ENCODE measurements at places on chromosomes 4 and X.

GRCh38 chrX:49077941-49078340 lies 1.7 kb downstream of the WDR45 start:
- no peak for DNase-seq

DNA sequence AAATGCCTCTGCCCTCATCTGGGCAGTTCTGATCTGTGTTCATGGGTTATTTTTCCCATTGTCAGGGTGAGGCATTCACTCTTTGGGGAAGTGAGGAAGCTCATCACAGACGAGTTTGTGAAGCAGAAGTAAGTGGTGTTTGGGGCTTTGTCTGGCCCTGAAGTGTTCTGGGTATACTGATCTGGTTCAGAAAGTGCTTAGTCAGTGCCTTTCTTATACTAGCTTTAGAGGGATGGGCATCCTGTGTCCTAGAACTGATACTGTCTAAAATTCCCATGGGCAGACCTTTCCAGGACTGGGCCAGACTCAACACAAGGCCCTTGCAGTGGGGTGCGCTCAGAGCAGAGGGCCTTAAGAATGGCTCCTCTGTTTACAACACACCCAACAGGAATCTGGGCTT lies 6.4 kb downstream of the TRO start:
- DNase-seq: no peak

DNA sequence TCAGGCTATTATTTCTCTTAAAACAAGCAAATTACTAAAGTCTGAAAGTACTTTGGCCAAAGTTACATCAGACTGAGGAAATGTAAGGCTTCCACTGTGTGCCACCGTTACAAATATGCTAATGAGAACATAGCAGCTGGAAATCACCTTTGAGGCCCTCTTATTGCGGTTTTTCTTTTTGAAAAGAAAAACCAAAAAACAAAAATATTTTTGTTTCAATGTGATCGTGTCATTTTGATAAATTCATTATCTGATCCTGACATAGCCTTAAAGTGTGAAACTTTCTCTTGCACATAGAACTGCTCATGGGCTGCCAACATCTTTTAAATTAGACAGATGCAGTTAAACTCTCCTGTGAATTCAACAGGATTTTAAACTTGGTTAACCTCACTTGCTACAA lies 2.8 kb upstream of the TIFA start:
- no peak for DNase-seq

- DNase-seq: no peak
Measured at GRCh38 chr4:139955600-139955999, 198.4 kb downstream of the MAML3 start.

DNA sequence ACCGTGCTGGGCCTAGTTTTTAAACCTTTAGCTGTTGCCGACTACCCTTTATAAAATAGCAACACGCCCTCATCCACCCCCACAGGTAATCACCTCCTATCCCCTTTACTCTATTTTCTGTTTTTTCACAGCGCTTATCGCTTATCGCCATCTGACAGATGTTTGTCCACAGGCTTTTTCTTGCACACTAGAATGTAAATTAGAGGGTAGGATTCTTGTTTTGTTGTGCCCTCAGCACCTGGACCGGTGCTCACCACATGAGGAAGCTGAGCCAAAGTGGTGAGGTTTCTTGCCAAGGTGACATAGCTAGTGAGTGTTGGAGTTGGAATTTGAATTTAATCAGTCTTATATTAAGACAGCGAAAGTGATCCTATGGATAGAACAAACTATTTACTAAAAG lies 2.9 kb upstream of the RBBP7 start:
- no peak for DNase-seq

DNA sequence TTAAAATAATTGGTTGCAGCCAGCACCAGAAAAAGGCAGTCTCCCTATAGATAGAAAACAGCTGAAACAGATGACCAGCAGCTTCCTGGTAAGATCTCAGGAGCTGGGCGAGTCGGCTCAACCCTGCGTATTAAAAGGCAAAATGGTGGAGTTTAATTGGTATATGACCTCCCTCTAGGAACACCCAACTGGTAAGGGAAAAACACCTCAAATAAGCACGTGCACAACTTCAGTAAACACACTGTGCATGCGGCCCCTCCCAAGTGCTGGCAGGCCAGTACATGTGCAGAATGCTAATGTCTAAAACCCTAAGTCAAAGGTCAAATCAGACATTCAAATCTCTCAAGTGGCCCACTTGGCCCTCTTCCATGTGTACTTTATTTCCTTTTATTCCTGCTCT lies 103.2 kb upstream of the PDE5A start:
- DNase-seq: no peak

DNA sequence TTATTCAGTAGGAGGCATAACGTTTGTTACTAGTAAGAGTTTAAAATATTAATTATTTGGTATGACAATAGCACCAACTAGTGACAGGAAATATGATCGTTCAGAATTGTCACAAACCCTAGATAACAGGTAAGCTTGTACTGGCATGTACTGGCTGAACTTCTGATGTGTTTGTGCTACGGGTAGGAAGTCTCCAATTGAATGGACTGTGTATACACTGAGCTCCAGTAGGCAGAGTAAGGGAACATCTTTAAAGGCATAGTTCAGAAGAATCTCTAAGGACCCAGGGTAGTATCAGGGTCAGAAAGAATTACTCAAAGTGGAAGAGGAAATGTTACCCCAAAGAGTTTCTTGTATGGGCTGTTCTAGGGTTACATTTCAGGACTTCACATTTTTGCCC lies 230.4 kb downstream of the EDA2R start:
- DNase-seq: peak; percentile 49

GRCh38 chrX:103550415-103551051 lies 31.2 kb upstream of the RAB40A start:
- no peak for DNase-seq

GRCh38 chr4:173185847-173186510 lies 17.4 kb downstream of the GALNT7 start:
- DNase-seq: no peak

- DNase-seq: no peak
Measured at GRCh38 chr4:47972181-47972580, 44.3 kb downstream of the CNGA1 start.

DNA sequence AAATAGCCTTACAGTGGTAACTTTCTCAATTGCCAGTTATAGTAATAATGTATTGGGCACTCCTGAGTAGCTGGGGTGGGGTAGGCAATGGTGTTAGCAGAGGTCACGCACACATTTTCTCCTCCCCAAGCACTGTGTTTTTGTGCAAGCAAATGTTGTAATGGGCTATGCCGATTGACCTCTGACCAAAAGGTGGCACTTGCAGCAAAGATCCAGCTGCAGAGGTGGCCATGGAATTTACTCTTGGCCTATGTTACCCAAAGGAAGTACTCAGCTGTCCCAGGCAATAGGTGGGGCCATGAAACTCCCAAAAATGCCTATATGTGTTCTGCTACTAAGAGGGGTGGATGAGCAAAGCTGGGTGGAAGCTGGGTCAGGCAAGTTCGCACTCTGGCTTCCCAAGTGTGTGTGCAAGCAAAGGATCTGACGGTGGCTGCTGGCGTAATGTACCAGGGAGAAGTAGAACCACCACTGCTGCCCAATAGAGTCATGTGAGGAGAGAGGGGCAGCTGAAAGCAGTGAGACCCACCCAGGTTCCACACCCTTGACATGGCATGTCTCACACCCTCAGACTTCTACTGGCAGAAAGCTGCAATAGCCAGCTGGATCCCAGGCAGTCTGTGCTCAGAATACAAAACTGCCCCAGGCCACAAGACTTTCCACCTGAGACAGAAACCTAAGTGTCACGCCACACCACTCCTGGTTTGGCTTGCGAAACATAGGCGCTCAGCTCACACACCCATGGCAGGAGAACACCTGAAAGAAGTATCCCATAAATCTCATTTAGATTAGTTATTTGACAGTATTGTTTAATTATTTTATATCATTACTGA lies 353.3 kb upstream of the EMCN start:
- DNase-seq: no peak

- no peak for DNase-seq
Measured at GRCh38 chr4:25861951-25862410, 807 bp downstream of the SEL1L3 start.

GRCh38 chr4:52643785-52644244 lies 15.3 kb downstream of the USP46 start:
- no peak for DNase-seq

- no peak for DNase-seq
Measured at GRCh38 chr4:186946682-186947294, 223.1 kb upstream of the FAT1 start.

DNA sequence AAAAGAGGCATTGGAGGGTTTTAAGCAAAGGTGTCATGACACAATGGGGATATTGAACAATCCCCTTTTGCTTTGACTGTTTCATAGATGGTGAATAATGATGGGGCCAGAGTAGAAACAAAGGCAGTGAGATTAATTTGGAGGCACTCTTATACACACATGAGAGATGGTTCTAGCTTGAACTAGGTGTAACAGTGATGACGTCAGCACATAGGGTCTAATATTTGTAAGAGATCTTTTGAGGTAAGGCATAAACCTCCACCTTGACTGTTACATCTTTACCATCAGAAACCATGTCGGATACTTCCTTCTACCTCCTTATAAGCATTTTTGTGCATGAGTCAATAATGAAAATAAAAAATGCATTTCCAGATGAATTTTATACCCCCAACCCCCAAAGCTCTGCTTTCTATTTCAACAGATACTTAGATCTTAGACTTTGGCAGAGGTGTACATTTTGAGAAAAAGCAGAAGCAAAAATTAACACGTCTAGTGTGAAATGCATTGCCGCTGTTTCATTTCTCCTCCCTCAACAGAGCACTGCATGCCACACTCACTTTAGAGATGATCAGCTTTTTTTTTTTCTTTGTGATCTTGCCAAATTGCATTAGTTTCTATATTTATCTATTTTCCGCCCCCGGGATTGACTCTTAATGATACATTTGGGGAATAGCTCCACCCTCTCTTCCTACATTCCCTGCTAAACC lies 87.2 kb downstream of the HS3ST1 start:
- no peak for DNase-seq

- peak; percentile 48 for DNase-seq
Measured at GRCh38 chrX:23756165-23756564, 13.1 kb upstream of the ACOT9 start.

- DNase-seq: no peak
Measured at GRCh38 chr4:7515390-7515902, 80.7 kb upstream of the PSAPL1 start.

DNA sequence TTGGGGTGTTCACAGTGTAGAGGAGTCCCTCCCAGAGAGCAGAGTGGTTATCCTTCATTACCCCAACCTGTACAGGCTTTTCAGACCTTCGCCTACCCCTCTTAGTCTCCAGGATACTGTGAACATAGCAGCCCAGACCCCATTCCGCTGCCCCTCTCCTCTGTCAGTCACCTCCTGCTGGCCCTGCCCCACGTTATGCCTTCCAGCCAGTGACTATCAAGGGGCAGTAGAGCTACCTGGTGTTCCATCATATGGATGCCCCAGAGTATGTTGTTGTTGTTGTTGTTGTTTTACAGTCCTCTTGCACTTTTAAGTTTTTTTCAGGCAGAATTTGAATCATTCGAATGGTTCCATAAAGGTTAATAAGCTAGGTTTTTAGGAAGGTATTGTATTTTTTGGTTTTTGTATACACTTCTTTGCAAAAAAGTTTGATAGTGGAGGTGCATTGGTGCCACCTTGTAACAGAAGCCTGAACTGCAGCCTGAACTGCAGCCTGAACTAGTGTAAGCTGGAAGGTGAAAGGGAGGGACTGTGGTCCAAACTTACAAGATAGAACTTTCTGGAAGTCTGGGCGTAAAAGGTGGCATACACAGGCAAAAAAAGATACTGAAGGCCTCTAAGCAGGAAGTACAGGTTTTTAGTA lies 101.4 kb upstream of the RAB40AL start:
- peak; percentile 22 for DNase-seq

- no peak for DNase-seq
Measured at GRCh38 chrX:12704706-12705105, 86.5 kb upstream of the PRPS2 start.

DNA sequence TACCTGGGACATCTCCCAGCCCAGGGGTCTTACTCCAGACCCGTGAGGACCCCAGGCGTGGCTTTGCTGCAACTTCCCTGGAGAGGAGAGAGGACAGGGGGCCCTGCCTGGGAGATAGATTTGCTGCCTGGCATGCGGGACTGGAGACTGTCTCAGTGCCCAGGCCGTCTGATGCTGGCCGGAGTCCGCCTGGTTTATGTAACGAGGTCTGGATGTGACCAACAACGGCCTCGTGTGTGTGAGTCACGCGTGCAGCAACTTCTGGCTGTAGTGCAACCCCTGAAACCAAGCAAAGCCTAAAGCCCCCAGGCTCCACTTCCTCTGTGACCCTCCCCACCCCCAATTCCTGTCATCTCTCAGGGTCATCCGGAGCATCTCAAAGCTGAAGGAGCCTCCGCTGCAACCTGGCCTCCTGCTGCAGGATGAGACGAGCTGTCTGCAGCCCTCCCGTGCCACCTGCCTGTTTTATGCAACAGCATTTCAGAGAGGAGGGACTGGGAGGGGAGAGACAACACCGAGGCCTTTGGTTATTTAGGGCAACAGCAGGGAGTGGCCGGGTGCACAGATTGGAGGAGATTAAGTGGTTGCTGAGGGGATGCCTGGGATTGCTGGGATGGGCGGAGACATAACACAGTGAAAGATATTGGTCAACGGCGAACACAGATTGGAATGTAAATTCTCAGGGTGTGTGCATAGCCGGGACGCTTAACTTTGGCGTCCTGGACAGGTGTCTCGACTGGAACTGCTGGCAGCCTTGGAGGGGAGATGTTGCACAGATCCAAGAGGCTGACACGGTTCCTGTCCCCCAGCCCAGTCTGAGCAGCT lies 16.0 kb downstream of the XG start:
- DNase-seq: no peak

GRCh38 chr4:18850867-18851266 lies 829.3 kb upstream of the LCORL start:
- no peak for DNase-seq

- DNase-seq: peak; percentile 88
Measured at GRCh38 chr4:155675709-155676429, 9.2 kb downstream of the GUCY1A1 start.

- DNase-seq: no peak
Measured at GRCh38 chr4:98491899-98492559, 166.4 kb downstream of the TSPAN5 start.

- no peak for DNase-seq
Measured at GRCh38 chr4:76905521-76905920, 7.6 kb upstream of the SOWAHB start.

- DNase-seq: no peak
Measured at GRCh38 chrX:154419688-154420401, 8.5 kb downstream of the TAFAZZIN start.

GRCh38 chr4:3630598-3631543 lies 98.6 kb upstream of the LRPAP1 start:
- DNase-seq: no peak

GRCh38 chr4:123507376-123507775 lies 110.8 kb downstream of the SPRY1 start:
- DNase-seq: no peak

DNA sequence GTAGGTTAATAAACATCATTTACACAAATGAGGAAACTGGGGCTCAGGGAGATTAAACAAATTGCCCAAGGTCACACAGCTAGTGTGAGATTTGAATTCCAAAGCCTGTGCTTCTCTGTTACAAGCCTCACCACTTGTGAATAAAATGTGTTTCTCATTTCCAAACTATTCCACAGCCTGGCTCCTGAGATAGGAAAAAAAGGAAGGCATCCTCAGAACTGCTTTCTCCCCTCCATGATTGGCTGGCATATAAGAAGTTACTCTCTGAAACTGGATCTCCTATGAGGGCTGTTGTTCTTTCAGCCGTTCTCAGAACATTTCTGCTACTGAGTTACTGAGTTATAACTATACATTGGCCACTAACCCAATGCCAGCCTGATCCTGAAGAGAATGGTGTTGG lies 237.9 kb downstream of the MAML3 start:
- DNase-seq: no peak

- no peak for DNase-seq
Measured at GRCh38 chr4:76381986-76382385, 39.0 kb downstream of the CCDC158 start.
